ENCODE measurements at places on chromosomes 5 and 9.

DNA sequence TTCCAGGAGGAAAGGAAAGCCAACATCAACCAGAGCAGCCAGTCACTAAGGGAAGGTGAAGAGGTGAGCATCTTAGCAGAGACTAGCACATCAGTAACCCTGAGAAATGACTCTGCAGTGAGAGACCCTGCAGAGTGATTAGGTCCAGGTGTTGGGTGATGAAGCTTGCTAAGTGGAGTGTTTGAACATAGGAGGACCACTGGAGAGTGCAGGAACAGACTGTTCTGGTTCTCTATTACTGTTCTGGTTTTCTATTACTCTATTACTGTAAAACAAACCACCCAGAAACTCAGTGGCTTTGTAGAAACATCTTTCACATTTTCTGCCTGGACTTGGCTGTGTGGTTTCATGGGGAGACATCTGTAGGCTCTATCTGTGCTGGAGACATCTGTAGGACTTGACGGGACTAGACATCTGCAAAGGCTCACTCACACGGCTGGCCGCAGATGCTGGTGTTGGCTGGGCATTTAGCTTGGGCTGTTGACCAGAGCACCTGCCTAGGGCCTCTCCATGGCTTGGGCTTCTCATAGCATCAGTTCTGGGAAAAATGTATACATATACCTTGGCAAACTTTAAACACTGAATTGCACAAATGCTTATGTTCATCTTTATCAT lies 33.4 kb upstream of the SPATA31E1 start:
- no peak for DNase-seq

DNA sequence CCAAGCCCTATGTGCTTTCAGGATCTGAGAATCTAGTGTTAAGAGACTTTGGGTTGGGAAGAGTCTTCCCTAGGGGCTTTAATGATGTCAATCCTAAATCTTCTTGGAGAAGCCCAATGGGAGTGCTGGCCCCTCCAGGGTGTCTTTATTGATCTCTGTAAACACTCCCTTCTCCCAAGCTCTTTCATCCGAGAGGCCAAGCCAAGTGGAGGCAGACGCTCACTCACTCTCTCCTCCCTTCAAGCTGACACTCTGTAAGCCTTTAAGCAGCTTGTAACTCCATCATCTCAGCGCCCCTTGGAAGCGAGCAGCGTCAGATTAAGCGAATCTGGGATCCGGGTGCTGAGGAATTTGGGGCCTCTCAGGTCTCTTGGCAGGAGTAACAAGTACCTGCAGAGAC lies 37.7 kb downstream of the SPARC start:
- no peak for DNase-seq

DNA sequence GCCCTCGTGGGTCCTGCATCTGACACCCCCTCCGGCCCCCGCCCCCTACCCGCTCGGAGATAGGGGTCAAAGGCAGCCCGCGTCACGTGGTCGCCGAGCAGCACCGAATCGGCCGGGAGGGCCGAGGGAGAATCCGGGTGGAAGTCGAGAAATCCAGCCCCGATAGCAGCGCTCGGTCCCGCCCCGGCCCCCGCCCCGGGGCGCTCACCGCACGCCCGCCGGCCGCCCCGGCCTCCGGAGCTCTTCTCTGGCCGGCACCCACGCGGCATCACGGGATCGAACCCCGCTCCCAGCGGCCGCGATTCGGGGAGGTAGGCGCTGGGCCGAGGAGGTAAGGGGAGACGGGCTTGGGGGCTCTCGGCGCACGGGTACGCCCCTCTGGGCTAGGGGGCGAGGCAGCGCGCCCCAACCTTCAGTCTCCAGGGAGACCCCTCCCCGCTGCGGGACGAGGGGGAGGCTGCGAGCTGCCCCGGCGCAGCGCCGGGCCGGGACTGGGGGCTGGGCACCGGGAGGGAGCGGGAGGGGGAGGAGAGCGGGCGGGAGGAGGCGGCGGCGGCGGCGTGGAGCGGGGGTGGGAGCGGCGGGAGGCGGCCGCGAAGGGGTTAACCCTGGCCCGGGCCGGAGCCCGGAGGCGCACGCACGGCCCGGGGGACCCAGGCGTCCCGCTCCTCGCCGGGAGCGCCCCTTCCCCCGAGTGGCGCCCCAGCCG lies 22.1 kb upstream of the NDST1 start:
- peak; percentile 82 for DNase-seq

DNA sequence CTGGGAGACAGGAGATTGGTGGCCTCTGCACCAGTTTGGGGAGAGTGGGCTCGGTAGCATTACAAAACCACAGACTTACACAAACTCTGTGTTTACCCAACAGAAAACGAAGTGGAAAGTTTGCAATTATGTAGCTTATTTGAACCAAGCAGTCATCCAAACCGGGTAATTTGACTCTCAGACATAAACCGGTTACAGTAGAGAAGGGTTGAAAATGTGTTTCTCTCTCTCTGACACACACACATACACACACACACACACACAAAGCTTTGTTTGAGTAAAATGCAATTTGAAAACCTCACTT lies 97.1 kb upstream of the ZNF608 start:
- no peak for DNase-seq

DNA sequence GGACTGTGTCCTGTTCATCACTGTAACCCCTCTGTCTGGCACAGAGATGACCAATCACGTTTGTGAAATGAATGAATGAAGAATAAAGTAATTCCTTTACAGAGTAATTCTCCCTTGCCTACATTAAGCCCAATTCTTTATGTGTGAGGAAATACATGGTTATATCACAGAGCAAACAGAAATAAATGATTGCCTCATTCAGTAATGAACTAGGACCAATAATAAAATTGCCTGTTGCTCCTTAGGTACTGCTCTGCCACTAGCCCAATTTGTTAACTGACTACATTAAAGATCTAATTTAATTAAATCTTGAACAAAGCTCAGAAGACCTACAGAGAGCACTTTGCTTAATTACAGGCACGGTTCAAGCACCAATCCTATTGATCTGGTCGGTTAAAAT lies 121.8 kb downstream of the DCP2 start:
- DNase-seq: no peak

- DNase-seq: peak; percentile 62
Measured at GRCh38 chr5:76999451-76999850, 30.8 kb upstream of the AGGF1 start.

GRCh38 chr5:36561601-36562000 lies 44.8 kb upstream of the SLC1A3 start:
- DNase-seq: no peak

DNA sequence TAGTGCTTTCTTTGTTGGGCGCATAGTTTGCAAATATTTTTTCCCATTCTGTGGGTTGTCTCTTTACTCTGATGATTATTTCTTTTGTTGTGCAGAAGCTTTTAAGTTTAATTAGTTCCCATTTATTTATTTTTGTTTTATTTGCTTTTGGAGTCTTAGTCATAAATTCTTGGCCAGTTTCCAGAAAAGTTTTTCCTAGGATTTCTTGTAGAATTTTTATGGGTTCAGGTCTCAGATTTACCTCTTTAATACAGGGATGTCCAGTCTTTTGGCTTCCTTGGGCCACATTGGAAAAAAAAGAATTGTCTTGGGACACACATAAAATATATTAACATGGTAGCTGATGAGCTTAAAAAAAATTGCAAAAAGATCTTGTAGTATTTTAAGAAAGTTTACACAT lies 122.0 kb downstream of the WDR70 start:
- DNase-seq: no peak

GRCh38 chr5:148685520-148686134 lies 31.3 kb upstream of the HTR4 start:
- DNase-seq: no peak

DNA sequence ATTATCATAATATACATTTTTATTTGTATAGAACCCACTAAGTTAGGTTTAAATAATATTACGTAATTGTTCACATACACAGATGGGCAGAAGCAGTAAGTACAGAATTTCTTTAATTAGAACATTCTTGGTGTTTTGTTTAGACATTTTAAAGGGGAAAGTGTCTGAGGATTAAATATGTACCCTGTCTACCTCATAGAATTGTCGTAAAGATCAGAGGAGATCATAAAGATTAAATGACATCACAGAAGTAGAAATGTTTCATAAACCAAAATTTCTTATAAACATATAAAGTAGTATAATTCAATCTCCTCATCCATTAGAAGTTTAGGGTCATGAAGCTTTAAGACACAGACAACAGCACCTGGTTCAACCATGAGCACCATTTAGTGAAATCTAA lies 20.1 kb downstream of the DEPDC1B start:
- DNase-seq: no peak

- peak; percentile 33 for DNase-seq
Measured at GRCh38 chr9:95771556-95772246, 103.8 kb upstream of the ERCC6L2 start.

DNA sequence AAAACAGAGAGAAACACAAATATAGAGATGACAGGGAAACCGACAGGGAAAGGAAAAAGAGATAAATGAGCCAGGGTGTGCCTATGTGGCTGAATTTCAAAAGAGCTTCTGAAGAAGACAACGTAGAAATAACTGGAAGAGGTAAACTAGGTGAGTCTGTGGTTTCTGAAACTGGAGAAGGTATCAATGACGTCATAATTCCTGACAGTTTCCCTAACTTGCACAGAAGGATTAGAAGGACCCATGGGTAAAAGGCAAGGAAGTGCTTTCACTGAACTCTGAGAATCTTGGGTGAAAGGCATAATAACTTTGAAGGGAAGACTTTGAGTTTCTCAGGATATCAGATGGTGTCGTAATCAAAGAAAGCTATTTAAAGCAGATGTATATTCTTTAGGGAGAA lies 790.8 kb upstream of the NUDT12 start:
- DNase-seq: no peak

- DNase-seq: no peak
Measured at GRCh38 chr5:31133488-31133887, 60.0 kb upstream of the CDH6 start.

GRCh38 chr5:22910523-22910922 lies 57.4 kb upstream of the CDH12 start:
- no peak for DNase-seq

DNA sequence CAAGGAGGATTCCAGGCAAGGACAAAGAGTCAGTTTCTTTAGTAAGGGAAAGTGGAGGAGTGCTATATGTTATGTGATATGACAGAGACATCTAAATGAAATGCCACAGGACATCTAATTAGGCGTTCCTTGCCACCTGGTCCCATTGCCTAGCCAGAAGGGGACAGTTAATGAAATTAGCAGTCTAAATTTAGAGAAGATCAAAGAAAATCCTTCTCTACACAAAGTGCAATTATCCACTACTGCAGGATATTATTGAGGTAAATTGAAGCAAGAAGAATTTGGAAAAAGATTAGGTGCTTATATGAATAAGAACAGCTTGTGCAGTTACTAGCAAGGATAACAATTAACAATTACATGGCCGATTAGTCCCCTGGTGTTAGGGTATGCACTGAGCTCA lies 495.3 kb upstream of the NMUR2 start:
- no peak for DNase-seq

GRCh38 chr5:109100971-109101370 lies 308.8 kb downstream of the PJA2 start:
- DNase-seq: no peak

- peak; percentile 76 for DNase-seq
Measured at GRCh38 chr9:86126998-86127972, 27.9 kb upstream of the GOLM1 start.

DNA sequence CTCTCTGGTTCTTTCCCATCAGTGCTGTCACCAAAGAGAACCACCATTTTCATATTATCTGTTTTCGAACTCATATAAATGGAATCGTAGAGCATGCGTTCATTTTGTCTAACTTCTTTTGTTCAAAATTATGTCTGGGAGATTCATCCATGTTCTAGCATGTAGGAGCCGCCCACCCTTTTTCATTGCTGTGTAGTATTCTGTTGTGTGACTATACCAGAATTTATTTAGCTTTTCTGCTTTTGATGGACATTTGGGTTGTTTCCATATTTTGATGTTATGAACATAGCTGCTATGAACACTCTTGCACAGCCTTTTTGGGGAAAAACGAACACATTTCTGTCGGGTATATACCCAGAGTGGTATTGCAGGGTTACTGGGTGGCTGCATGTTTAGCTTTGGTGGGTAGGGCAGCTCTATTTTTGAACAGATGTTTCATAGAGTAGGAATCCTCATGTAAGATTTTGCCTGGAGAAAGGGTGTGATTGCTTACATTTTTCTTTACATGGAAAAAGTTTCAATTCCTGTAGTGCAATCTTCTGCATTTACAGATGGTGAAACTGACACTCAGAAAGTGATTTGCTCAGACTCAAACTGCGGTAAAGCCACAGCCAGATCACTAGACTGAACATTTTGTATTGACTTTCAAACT lies 100.2 kb upstream of the IL12B start:
- DNase-seq: peak; percentile 37

DNA sequence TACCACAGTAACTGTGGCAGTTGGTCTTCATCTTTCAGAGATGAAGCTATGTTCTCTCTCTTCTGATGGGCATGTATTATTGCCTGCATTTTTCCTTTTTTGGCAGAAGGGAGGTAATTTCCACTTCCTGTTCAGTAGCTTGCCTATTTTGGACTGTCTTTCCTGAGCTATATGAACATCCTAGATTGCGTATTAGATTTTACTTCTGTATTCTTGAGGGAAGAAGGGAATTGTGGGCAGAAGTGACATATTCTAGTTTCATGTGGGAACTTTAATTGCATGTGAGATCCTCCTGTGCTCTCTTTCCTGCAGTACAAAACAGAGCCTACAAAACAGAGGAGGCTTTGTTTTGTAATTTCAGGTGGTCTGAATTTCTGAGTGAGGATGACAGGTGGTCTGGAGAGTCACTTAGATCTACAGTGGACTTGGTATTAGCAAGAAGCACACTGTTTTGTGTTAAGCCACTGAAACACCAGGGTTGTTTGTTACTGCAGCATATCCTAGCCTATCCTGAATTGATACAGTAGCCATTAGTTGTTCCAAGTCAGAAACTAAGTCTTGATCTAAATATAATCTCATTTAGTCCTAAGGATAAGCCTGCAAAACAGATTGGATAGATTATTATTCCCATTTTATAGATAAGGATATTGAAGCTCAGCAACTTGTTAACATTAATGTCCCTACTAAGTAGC lies 68.1 kb downstream of the AOPEP start:
- DNase-seq: no peak

DNA sequence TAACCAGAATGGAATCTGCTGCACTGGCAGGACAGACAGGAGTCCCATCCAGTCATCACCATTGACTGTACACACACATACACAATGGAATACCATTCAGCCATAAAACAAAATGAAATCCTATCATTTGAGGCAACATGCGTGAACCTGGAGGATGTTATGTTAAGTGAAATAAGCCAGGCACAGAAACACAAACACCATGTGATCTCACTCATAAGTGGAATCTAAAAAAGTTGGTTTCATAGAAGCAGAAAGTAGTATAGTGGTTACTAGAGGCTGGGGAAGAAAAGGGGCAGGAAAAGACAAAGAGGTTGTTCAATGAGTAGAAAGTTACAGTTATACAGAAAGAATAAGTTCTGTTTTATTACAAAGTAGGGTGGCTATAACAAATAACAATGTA lies 884.0 kb upstream of the ACO1 start:
- no peak for DNase-seq

- DNase-seq: no peak
Measured at GRCh38 chr9:10806868-10807267, 194.1 kb upstream of the PTPRD start.

- DNase-seq: peak; percentile 61
Measured at GRCh38 chr5:88660264-88660946, 222.6 kb downstream of the MEF2C start.

Data from AG20443 (cell line).